ENCODE measurements at places on chromosomes 5 and 9. TPM values are rescaled to one million over a fixed set of nuclear protein-coding genes. Genes with fewer than 3 reads are reported as not detected.

DNA sequence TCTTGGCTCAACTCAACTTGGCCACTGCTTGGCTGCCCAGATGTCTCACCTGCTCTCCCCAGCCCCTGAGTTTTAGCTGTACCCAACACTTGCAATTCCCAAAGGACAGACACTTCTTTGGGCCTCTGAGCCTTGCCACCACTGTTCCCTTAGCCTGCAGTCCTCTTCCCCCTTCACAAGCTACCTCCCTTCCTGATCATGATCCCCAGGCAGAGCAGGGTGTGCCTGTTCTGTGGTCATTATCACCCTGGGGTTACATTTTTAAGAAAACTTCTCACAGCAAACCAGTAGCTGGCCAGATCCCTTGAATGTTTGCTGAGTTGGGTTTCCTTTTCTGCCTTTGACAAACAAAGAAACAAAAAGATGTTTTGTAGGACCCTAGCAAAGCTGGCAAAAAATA, 87.5 kb upstream of the PRRC1 start:
- DNase-seq = no peak

CXCL14 gene
- total RNA-seq = 6.1 TPM

ACOT12 gene
- total RNA-seq = 76.4 TPM

DNA sequence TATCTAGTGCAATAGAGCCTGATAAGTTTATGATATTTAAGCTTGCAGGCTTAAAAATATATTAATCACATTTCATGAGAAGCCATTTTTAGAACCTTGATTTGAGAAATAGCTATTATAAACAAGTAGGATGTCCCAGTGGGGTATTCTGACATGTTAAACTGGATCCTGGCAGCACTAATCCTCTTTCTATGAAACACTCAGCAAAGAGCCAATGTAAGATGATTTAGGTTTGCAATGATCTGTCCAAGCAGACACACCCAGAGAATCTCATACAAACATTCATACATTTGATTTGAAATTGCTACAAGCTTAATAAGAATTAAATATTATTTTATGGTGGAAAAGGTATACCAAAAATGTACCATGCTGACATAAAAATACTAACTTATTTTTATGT, 86.5 kb downstream of the ERP44 start:
- DNase-seq = no peak

GRCh38 chr9:89814340-89815040, 209.7 kb downstream of the GADD45G start:
- DNase-seq = no peak

GRCh38 chr5:132704875-132705274, 31.1 kb downstream of the IL4 start:
- DNase-seq = no peak

PCDHB6 gene
- total RNA-seq = not detected

DAB2 gene
- 25.6 TPM for total RNA-seq

- no peak for DNase-seq
Measured at GRCh38 chr9:76613974-76614373, 150.3 kb upstream of the PCA3 start.

GRCh38 chr5:179185256-179185940, 125.2 kb downstream of the ZNF354C start:
- DNase-seq = no peak

RNF145 gene
- 13.0 TPM for total RNA-seq

- no peak for DNase-seq
Measured at GRCh38 chr5:17305964-17306725, 88.7 kb downstream of the BASP1 start.

DNA sequence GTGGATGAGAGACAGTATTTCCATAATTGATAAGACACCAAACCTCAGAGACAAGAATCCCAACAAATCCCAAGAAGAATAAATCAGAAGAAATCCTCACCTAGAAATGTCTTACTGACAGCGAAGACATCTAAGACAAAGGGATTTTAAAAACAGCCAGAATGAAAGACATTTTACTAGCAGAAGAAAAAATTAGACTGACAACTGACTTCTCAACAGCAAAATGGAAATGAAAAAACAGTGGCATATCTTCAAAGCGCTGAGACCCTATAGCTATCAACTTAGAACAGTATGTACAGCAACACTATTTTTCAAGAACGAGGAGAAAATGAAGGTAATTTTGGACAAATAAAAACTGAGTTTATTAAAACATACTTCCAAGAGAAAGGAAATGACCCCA, 16.3 kb downstream of the TTLL11 start:
- DNase-seq = no peak

- DNase-seq = no peak
Measured at GRCh38 chr9:101226161-101226560, 158.6 kb downstream of the BAAT start.

PCDHGA4 gene
- 0.92 TPM for total RNA-seq

WWC1 gene
- total RNA-seq = 5.9 TPM

CENPK gene
- total RNA-seq = 23.1 TPM

TXN gene
- total RNA-seq = 65.4 TPM

SYK gene
- 15.4 TPM for total RNA-seq

ZBTB5 gene
- total RNA-seq = 9.3 TPM

DNA sequence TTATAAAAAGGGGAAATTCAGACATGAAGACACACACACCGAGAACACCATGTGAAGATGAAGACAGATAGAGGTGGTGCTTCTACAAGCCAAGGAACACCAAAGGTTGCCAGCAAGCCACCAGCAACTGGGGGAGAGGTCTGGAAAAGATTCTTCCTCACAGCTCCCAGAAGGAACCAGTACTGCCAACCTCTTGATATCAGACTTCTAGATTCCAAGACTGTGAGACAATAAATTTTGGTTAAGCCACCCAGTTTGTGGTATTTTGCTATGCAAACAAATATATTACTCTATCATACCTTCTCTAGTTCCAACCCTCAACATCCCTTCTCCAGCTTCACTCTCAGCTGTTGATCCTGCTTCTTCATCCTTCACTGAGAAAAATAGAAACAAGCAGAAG, 451.1 kb downstream of the EBF1 start:
- no peak for DNase-seq

- DNase-seq = no peak
Measured at GRCh38 chr5:18334949-18335348, 700.7 kb downstream of the TAF11L14 start.

DNA sequence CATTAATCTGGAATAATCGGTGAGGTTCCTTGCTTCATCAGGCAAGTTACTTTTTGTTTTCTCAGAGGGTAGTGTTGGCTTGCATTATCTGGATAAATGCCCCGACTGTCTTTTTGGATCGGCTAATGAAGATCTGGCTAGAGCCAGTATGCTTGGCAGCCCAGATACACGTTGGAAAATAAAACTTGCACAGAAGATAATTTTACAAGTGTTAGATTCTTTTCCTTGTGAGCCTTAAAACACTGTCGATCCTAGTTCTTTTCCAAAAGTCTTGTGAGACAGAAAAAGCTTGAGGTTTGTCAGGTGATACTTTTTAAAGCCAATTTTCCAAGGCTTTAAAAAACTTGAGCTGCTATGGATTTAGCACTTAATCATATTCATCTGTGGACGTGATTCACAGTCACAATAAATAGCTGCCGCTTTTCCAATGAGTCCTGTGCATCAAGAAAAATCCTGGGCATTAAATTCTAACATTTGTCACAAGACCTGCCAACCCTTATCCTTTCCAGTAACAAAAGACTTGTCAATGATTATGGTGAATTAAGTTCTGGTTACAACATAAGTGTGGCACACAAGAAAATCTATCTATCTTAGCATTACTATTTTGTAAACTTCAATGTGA, 68.5 kb downstream of the PRLR start:
- DNase-seq = no peak

ZFAND5 gene
- total RNA-seq = 119 TPM

- no peak for DNase-seq
Measured at GRCh38 chr9:130390390-130390789, 54.4 kb upstream of the ASS1 start.

TTLL11 gene
- total RNA-seq = 2.9 TPM

DNA sequence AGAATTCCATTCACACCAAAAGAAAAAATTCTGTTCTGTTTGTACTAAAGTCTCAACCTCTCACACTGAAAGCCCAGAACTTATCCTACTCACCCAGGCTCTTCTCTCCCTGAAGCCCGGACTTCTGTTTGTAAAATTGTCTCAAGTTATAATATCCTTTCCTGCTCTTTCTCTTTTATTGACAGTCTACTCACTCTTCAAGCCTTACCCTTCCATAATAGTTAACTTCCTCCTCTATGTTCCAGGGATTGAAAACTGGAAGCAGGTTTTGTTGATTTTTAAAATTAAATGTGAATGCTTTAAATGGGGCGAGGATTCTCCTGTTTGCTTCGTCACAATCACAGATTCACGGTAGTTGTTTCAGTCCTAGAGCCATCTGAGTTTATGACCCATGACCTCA, 51.7 kb upstream of the CCDC112 start:
- DNase-seq = no peak

DNA sequence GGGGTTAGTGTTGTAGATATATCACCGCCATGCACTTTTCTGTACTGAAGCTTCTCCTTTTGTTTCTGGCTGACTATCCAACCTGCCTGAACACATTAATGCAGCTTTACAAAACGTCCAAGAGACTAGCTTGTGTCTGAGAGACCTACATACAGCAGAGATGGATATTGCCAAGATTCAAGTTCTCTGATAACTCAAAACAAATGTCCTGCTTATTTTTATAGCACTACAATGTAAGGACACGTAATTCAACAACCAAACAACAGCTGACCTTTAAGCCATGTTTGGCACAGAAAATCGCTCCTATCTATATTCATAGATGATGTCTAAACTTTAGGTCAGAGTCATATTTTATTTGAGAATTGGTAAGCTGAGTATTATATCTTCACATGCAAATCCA, 76.2 kb upstream of the NTRK2 start:
- no peak for DNase-seq

- DNase-seq = no peak
Measured at GRCh38 chr9:77743386-77743785, 95.3 kb upstream of the GNA14 start.

- no peak for DNase-seq
Measured at GRCh38 chr5:146589028-146589345, 73.0 kb upstream of the GPR151 start.

FOXD4L5 gene
- total RNA-seq = not detected

SEMA5A gene
- total RNA-seq = 4.9 TPM

GRCh38 chr5:8683496-8683895, 814.5 kb downstream of the MTRR start:
- no peak for DNase-seq

- no peak for DNase-seq
Measured at GRCh38 chr9:97630591-97630990, 2.6 kb downstream of the TSTD2 start.

DNA sequence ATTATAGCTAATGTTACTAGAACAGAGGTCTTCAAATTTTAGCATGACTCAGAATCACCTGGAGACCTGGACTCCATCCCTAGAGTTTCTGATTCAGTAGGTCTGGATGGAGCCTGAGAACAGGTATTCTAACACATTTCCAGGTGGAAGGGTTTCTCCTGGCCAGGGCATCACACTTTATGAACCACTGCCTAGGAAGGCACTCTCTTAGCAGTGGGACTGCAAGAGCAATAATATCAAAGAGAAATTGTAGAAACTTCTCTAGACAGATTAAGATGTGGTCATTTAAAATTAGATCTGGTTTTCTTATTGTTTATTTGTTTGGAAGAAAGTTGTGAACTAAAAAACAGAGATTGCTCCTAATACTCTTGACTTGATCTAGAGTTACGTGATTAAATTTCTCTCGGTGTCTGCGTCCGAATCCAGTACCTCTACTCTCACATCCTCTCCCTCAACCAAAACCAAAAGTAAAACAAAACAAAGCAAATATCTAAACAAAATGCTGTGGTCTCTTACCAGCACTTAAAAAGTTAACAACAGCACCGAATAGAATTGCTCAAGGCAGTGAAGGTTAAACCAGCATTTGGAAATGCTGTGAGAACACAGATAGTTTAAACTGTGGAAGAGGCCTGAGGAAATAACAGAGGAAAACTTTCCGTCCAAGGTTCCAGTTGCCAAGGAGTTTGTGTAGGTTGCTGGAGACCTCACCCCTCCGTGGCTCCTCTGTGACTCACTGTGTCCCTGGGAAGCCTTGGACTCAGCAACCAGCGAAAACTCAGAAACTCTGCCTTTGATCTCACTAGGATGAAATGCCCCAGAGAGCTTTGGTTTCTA, 193.4 kb downstream of the ARRDC3 start:
- no peak for DNase-seq

CDKN2B-AS1 gene
- 0.42 TPM for total RNA-seq

DNA sequence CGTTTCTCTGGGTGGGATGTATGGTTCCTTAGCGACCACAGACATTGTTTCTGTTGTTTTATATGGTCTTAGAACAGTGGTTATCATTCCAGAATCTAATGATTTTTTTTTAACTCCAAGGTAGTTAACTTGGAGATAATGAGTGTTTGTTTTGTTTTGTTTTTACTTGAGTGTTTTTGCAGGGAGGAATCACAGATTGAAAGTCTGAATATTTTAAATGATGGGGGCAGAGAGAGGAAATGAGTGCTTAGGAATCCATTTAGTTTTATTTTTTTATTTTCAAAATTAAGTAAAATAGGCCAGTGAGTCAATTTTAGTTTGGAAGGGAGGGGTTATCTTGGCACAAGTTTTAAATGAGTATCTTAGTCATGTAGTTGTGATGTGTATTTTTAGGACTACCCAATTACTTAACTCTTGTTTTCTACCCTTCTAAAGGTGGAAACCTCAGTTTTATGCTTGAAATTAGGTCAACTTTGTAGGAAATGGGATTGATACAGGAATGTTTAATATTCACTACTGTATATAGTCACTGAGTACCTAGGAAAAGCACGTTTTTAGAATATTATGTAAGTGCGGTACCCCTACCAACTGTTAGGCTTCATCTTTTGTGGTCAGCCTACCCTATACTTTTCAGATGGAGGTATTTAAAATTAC, 2.0 kb downstream of the UBE2R2 start:
- DNase-seq = no peak

NUDT2 gene
- total RNA-seq = 9.2 TPM

- DNase-seq = no peak
Measured at GRCh38 chr9:96150324-96151227, 151.4 kb downstream of the HSD17B3 start.

PTPDC1 gene
- 5.1 TPM for total RNA-seq

DNA sequence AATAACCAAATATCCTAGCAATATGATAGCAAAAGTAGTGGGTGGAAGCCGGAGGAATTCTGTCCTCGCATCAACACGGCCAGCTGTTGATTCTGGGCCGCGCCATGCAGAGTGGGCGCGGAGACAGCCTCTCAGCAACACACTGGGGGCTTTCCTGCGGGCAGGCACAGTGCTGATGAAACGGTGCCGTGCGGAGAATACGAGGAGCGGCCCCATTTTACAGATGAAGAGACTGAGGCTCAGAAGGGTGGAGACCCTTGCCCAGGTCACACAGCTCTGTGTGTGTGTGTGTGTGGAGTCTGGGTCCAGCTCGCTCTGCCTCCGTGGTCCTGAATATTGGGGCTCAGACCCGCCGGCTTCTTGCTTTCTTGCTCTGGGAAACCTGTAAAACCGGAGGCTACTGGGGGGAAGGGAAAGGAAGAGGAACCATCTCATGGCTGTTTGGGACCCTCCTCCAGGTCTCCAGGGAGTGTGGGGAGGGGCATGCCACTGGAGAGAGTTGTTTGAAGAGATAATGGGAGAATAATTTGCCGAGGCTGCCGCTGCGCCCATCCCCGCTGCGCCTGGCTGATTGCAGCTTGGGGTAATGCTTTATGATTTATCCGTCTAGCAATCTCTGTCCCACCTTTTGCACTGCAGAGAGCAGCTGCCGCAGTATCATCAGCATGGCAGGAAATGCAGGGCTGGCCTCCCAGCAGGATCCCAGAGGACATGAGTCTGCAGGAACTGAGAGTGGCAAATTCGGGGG, 36.6 kb downstream of the NCS1 start:
- DNase-seq = no peak

ZNF658 gene
- total RNA-seq = 2.9 TPM

Data from liver (tissue), 10 donors.